ENCODE measurements at places on chromosomes 1 and 21.

DNA sequence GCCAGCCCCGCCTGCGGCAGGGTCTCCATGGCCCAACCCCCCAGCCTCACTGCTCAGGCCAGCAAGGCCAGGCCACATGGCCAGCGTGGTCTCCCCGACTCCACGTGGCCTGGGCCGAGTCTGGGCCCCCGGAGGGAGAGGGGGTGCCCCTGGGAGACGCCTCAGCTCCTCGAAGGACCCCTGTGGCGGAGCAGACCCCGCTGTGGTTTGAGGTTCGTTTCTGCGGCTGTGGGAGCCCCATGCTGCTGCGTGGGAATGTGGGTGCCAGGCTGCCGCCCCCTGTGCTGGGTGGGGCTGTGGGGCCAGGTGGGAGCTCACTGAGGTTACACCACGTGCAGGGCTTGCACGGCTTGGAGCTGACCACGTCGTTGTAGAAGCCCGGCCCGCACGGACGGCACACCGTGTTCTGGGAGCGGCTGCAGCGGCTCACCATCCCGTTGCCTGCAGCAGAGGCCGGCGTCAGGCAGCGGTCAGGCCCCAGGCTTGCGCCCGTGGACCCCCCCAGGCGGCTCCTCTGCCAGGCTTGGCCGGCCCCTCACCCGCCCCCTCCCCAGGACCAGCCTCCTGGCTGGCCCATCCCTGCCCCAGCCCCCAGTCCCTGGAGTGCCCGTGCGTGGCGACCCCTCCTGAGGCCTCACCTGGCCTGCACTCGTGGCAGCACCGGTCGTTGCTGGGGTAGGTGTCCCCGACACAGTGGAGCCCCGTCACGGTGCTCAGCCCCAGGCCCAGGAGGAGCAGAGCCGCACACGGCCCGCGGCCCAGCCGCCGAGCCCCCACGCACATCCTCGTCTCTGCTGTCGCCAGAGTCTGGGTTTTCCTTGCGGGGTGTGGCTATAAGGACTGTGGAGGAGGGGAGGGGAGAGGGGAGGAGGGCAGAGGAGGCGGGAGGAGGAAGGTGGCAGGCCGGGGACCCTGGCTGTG, at the start of gene TNFRSF4:
TNFRSF4 (minus strand) TSS at position 809 of the 921 bp plus-strand sequence; CDS start at position 783, 26 bp downstream.
- no peak for DNase-seq

DNA sequence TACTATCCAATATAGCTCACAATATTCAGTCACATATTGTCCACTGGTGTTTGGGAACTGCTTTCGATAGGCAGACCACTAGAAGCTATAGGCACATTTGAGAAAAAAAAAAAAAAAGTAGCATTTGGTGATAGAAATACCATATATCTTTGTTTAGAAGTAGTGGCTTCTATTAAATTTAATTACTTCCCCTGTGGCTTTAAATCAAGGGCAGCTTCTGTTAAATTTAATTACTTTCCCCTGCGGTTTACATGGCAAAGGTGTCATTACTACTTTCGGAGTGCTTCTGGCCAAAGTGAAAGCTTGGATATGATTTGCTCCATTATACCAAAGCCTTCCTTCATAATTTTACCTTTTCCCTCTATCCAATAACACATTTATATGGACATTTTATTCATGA, 229.9 kb downstream of the TTLL7 start:
- DNase-seq: no peak

DNA sequence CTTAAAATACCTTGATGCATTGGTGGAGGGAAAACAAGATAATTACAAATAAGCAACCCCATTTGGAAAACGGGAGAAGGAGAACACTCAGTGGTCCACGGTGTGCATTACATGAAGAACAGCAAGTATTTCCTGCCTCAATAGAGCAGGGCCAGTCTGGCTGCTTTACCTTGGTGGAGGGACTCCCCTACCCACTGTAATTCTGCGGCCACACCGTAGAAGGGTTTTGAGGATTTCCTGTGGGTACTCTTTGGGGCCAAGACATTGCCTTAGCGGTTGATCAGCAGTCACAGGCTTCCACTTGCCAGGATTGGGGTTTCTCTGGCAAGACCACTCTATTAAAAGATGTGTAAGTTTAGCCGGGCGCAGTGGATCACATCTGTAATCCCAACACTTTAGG, 16.3 kb upstream of the TMEM54 start:
- no peak for DNase-seq

GRCh38 chr1:84668185-84668584, 22.1 kb downstream of the SSX2IP start:
- no peak for DNase-seq

GRCh38 chr21:33855190-33855589, 60.4 kb downstream of the ATP5PO start:
- no peak for DNase-seq

DNA sequence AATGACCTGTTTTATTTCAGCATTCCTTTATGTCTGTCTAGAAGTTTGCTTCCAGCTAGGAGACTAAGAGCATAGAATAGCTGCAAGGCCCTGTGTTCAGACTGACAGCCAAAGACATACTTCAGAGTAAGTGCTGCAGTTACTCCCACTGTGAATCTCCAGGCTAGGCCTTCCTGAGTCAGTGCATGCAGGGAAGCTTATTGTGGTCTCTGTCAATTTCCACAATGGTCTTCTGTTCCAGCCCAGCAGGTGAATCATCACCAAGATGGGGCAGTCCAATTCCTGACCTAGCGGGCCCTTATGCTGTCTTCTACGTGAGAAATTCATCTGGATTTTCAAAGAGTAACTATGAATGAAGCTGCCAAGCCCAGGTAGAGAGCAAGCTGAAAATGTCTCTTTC, 146.3 kb upstream of the C8B start:
- peak; percentile 46 for DNase-seq

- DNase-seq: peak; percentile 53
Measured at GRCh38 chr1:227886993-227887696, 60.6 kb downstream of the WNT9A start.
